Frontal cortex (tissue), 4 donors: ENCODE measurements at places on chromosomes 12 and 14.

DNA sequence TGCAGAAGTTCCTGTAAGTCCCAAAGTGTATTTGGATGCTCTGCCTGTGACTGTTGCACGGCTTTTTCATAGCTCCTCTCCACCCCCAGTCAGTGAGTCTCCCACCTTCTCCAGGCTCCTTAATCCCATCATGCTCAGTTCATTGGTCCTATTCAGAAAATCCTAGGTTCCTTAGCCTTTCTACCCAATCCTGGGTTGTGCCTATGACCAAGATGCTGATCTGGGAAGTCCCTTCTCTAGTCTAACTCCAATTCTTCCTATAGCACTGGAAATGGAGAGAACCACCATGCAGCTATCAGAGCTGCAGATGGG, 7.7 kb downstream of the CISTR start:
- DNase-seq = no peak

DNA sequence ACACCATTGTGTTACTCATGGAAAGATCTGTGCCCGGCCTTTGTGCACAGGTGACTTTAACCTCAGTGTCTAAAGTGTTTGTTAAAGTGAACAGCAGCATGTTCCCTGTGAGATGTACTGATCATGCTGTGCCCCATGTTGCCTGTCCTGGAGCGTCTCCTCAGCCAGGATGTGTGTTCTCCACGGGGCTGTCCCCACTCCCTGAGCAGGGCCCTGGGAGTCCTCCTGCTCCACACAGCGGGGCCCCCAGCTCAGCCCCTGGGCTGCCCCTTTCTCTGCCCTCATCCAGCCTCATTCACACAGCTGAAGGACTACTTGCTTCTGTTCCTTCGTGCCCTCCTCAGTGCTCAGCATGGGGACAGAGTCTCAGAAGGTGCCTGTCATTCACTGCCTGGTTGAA, 131.5 kb downstream of the SLC38A6 start:
- no peak for DNase-seq

- DNase-seq = no peak
Measured at GRCh38 chr14:86858031-86858430, 1135.0 kb downstream of the GALC start.

GRCh38 chr14:104694991-104695659, 5.7 kb downstream of the INF2 start:
- DNase-seq = no peak

GRCh38 chr12:129470196-129470595, 433.6 kb downstream of the TMEM132D start:
- no peak for DNase-seq

GRCh38 chr12:44258246-44258645, 422.4 kb downstream of the TMEM117 start:
- DNase-seq = no peak

DNA sequence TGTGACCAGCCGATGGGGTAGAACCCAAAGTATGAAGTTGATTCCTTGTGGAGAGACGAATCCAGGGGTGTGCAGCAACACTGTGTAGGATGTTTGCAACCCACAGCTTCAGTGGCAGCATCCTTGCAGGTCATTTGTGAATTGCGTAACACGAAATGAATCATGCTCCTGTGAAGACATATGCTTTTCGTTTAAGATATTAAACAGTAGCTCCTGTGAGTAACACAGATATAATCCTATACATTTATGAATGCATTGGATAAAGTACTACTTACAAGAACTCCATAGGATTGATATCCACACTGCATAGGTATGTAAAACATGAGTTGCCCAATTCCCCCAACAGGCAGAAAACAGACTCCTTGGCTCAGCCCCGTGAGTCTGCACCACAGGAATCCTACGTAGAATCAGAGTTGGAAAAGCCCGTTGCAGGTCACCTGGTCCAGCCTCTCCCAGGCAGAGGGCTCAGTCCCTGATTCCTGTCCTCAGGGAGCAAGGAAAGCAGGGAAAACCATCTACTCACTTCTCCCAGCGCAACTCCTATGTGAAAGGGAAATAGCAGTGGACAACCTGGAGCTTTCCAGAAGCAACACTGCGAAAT, 75.8 kb downstream of the GPATCH2L start:
- DNase-seq = no peak

DNA sequence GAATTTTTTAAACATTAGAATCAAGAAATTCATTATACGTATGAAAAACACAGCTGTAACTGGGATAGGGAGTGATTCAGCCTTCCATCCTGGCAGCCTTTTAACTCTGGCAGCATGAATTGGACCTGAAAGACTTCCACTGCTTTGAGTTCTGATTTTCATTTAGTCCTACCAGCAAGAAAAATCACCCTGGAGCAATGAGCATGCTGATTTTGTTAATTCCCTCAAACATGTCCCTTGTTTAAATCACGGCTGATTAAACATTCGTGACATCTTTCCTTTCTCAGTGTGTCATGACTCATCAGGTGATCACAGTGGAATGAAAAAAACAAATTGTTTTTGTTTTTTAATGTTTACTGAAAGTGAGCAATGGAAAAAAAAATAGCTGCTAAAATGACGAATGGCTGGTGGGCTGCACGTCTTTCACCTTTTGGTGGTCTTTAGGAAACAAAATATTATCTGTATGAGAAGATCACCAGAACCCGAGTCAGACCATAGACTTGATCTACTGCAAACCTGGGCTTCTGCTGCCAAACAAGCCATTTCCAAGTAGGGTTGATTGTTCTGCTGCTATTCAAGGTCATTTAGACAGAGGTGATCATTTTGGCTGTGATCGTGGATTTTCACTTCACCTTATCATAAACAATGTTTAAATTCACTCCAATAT, 67.0 kb upstream of the CAND1 start:
- no peak for DNase-seq

DNA sequence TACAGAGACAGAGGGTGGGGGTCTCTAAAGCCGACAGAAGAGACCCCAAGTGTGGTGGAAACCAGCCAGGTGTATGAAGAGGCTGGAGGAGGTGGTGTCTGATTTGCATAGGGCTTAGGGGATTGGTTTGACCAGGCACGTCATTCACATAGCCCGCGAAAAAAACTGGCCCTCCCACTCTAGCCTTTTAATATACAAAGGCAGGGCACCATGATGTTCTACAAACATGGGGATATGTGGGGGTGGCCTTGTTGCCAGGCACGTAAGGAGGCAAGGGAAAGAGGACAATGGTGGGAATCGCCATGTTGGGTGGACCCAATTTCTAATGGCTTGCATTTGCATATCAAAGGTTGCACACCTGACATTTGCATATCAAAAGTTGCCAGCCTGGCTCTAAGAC, 13.2 kb downstream of the LALBA start:
- DNase-seq = no peak

DNA sequence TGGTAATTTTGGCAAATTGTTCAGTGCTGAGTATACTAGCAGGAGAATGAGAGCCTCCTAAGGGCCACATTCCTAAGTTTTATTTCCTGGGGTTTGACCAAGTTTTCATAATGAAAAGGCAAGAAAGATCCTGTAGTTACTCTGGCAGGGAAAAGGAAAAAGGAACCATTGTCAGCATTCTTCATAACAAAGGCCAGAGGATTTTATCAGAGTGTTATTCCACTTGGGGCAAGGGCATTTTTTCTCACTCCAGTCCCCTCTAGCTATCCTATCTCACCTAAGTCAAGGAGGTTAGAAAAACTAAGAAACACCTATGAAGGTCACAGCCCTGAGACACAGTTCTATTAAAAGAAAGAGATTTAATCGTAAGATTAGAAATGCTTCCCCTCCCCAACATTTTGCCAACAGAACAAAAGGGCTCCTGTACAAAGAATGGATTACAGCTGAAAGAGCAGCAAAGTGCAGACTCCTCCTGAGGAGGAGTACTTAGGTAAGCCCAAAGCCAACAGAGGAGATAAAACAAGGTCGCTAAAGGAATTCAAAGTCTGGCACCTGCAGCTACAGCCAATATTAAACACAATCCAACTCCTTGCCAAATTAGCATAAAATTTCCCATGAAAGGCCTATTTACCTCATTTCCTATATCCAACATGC, 162.4 kb downstream of the GALC start:
- no peak for DNase-seq

GRCh38 chr12:67048371-67048770, 220.8 kb upstream of the CAND1 start:
- DNase-seq = no peak
